ENCODE measurements at places on chromosomes 5 and 9.
A peak's percentile ranks its signal among the peaks of the same experiment; 100 is the strongest.

DNA sequence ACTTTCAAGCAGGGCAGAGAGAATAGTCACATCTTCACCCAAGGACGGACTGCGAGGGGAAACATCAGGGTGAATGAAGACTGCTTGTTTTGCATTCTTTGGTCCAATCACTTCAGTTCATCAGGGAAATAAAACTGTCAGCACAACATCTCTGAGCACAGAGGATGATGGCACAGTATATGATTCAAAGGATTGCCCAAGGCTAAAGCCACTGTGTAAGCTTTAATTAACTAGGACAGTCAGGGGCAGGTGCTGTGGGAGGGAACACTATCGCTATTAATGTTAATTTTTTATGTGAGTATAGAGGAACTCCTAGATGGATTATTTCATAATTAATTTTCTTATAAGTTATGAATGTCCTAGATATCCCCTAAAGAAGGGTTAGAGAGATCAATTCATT is 112.1 kb downstream of the BASP1 start:
- no peak for DNase-seq

GRCh38 chr5:165185716-165186115 is 1680.3 kb downstream of the MAT2B start:
- DNase-seq = no peak

- no peak for DNase-seq
Measured at GRCh38 chr9:113705928-113706519, 170.1 kb upstream of the ZNF618 start.

DNA sequence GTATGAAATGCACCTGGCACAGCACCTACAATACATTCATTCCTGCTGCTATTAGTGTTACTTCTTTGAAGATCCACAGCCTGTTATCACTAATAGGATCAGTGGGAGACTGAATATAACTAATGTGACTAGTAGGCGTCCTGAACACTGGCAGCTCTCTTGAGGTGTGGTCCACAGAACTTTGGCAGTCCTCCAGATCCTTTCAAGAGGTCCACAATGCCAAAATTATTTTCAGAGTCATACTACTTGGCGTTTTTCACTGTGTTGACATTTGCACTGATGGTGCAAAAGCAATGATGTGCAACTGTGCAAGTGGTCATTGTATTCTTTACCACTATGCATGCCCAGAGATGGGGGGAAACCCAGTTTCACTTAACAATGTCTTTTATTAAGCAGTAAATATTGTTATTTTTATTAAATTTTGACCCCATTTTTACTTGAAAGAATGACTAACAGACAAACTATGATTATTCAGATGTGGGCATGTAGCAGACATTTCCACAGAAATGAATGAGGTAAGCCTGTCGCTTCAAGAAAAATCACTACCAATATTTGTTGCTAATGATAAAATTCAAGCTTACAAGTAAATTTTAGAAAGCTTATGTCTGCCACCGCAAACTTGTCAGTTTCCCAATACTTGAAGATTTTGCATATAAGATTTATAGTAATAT is 48.9 kb downstream of the ADRB2 start:
- DNase-seq = no peak

DNA sequence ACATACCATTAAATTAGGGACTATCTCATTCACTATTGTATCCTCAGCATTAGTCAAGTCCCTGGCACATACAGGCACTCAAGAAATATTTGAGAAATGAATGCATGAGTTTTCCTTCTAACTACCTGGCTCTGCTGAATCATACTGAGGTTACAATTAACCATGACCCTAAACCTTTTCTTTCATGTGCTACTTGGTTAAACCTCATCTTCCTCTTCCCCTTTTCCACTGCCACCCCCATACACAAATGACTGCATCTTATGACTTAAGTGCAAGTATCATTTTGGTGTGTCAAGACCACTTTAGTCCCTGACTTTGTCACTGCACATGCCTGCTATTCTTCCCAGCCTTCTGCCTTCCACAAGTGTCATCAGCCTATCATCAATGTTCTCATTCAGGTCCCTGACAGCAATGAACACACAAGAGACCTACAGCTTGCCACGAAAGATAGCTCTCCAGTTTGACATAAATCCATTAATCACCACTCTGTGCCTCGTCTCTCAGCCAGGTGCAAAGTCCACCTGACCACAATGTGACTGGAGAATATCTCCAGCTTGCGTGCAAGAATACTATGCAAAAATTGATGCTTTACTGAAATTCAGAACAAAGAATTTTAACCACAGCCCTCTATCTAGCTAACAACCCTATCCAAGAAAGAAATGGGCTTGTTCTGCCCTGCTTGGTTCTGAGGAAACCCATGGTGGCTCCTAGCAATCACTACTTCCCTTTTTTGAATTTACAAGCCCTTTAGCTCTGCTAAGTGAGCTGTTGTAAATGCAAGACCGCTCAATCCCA is 74.5 kb downstream of the MAPKAP1 start:
- peak; percentile 64 for DNase-seq

GRCh38 chr5:1814183-1815020 is 13.2 kb downstream of the NDUFS6 start:
- DNase-seq = no peak

- no peak for DNase-seq
Measured at GRCh38 chr9:15116130-15116580, 190.9 kb downstream of the TTC39B start.

GRCh38 chr5:87147441-87147840 is 120.2 kb upstream of the RASA1 start:
- no peak for DNase-seq

- no peak for DNase-seq
Measured at GRCh38 chr5:51225789-51226742, 157.2 kb upstream of the ISL1 start.

DNA sequence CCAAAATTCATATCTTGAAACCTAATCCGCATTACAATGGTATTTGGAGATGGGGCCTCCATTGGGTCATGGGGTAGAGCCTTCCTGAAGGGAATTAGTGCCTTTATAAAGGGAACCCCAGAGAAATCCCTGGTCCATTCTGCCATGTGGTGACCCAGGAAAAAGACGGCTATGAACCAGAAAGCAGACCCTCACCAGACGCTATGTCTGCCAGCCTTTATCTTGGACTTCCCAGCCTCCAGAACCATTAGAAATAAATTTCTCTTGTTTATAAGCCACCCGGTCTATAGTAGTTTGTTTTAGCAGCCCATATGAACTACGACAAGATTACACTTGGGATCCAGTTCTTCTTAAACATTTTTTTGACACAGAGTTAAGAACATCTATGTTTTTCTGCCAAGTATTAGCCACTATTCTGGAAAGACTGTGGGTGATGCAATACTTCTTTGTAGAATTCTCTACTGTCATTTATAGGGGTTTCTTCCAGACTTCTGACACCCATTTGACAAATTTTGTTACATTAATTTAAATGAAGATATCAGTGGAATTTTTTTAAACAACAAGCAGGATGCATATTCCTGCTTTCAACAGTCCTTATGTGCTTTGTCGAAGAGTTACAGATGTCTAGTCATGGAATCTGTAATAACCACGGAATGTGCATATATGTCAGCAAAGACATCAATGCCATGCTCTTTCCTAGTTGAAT is 572.4 kb downstream of the NR2F1-AS1 start:
- no peak for DNase-seq

Measured in stimulated activated CD4-positive, alpha-beta T cell treated with anti-CD3 and anti-CD28 coated beads, Interleukin-4, amount 100 ng/mL, for 24 hours (primary cell).